ENCODE measurements at places on chromosomes 4 and X.

- no peak for DNase-seq
These were observed 19.1 kb downstream of the PF4 start for GRCh38 chr4:73962724-73963123.

DNA sequence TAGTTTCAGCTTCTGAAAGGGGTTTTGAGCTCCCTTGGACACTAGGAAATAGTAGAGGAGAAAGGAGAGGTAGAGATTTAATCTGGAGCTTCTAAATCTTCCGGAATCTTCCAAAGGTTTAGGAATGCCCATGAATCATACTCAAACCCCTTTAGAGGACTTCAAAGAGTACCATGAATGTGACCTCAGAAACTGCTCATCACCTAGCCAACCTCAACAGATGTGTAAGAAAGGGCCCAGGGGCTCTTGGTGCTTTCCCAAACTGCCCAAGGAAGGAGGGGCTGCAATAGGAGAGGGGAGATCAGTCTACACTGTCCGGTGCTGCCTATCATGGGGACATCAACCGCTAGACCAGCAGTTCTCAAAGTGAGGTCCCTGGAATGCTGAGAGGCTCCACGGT lies 109.1 kb downstream of the RBM47 start:
- DNase-seq: no peak

GRCh38 chrX:15675490-15675921 lies 10.9 kb upstream of the CLTRN start:
- peak; percentile 66 for DNase-seq

DNA sequence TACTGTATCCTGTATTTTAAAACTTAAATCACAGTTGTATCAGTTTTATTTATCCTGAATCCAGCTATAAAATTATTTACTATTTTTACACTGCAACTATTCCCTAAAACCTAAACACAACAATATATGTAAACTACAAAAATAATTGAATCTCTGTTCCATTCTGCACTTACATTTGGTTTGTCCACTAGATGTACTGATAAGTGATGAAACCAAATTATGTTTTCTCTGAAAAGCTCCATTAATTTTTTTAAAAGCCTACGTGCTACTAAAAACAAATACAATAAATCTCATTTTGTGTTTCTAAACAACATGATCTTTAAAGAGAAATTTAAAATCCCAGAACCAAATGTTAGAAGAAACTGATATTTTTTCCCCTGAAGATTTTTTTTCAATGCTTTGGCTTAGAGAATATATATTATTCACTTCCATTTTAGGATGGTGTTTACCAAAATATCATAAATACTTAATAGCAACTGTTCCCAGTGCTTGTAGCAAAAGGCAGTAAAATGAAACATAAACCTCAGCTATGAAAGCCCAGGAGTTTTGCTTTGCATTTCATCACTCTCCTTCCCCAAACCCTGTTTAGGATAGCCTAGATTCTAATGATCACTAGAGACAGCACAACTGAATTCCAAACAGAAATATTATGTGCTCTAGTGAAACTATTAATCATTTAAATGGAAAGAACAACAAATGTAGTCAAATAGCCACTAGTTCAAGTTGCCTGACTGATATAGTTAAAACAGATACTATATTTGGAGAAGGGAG lies 19.7 kb downstream of the ANTXR2 start:
- no peak for DNase-seq

- DNase-seq: no peak
These were observed 165.9 kb downstream of the PJA1 start for GRCh38 chrX:68999356-68999755.

DNA sequence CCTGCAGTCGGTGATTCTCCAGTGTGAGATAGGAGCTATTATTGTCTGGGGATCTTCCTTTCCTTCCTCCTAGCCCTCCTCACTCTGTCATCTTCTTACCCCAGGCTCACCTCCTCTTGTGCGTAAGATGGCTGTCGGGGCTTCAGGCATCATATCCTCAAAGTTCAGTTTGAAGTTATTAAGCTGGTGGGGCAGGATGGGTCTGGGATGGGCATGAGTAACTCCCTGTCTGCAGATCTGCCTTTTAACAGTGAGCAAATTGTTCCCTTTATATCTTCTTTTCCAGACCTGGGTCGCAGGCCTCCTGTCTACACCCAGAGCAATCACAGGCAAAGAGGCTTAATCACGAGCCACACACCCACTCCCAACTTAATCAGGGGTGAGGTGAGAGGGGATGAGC lies 900 bp upstream of the MTMR1 start:
- DNase-seq: no peak

GRCh38 chr4:130812117-130812765 lies 1716.3 kb downstream of the C4orf33 start:
- DNase-seq: no peak

DNA sequence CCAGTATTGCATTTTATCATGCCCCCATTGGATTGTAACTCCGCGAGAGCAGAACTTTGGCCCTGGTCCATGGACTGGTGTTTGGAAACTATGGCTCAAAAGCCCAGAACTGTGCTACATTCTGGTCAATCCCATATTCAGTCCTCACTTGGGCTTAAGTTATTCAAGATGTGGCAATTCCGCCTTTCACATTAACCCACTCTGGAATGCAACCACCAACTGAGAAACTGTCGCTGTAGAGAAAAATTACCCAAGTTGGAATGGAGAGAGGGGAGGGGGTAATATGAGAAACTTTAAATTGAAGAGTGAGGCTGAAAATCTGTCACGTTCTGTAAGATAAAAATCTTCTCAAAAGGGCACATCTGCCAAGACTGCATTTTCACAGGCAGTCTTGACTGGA lies 189.6 kb upstream of the NHS start:
- no peak for DNase-seq

DNA sequence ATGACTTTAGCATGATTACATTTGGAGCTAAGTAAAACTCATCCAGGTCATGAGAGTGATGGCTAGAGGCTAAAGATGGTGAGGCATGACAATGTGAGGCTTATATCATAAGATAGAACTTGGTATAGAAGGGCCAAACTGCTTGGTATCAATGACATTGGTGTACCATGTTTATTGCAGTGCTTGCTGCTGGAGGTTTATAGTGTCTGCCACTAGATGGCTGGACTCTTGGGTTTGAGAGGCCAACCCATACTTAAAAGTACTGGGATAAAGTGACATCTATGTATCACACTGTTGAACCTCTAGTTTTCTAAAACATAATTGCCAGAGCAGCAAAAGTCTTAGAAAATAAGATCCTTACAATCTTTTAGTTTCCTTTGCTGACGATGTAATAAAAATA lies 83.0 kb upstream of the TACR3 start:
- DNase-seq: no peak

- no peak for DNase-seq
These were observed 21.9 kb downstream of the TXK start for GRCh38 chr4:48112017-48112667.

DNA sequence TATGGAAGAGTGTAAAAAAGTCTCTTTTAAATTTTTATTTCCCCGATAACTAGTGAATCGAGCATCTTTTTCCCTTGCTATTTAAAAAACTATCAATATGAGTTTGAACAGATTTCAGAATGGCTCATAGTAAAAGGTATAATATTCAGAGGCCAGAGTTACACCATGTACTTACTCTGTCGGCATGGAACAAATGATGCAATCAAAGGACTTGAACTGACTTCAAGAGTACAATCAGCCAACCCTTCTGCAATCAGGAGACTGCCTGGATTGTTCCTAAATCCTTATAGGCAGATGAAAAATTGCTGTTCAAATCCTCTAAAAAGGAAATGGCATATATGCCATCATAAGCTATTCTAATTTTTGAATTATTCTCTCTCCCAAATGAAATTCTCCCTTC lies 273.3 kb downstream of the SH2D1A start:
- DNase-seq: no peak

DNA sequence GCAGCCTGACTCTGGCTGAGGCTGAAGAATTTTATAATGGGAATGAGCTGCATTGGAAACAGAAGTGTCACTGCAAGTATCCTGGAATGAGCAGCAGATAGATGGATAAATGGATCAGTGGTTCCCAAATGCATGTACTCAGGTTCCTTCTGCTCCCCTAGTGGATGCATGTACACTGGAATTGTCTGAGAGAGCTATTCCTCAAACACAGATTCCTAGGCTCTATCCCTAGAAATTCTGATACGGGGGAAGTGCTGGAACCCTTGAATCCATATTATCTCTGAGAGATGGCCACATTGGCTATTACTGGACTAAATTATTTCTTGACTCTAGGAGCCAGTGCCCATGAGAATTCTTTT lies 64.8 kb downstream of the TMEM131L start:
- DNase-seq: no peak

DNA sequence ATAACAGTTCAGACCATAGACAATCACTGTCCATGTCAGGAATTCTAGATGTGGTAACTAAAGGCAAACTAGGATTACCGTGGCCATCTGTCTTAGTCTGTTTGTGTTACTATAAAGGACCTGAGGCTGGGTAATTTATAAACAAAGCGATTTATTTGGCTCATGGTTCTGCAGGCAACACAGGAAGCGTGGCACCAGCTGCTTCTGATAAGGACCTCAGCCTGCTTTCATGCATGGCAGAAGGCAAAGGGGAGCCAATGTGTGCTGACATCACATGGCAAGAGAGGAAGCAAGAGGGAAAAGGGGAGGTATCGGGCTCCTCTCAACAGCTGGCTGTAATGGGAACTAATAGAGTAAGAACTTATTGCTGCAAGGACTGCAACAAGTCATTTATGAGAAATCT lies 376.7 kb downstream of the GPM6A start:
- no peak for DNase-seq

- no peak for DNase-seq
These were observed 478.4 kb upstream of the ADGRL3 start for GRCh38 chr4:60721685-60722084.

DNA sequence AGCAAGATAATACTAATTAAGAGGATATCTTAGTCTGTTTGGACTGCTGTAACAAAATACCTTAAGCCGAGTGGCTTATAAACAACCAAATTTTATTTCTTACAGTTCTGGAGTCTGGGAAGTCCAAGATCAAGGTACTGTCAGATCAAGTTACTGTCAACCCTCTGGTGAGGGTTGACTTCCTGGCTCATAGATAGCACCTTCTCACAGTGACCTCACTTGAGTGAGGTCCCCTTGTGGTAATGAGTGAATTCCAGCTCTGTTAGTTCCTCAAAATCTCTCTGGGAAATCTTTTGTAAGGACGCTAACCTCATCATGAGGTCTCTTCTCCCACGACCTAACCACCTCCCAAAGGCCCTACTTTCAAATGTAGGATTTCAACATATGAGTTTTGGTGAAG lies 36.9 kb upstream of the ADGRA3 start:
- DNase-seq: no peak

- no peak for DNase-seq
These were observed 8.1 kb upstream of the HCCS start for GRCh38 chrX:11103006-11103405.

DNA sequence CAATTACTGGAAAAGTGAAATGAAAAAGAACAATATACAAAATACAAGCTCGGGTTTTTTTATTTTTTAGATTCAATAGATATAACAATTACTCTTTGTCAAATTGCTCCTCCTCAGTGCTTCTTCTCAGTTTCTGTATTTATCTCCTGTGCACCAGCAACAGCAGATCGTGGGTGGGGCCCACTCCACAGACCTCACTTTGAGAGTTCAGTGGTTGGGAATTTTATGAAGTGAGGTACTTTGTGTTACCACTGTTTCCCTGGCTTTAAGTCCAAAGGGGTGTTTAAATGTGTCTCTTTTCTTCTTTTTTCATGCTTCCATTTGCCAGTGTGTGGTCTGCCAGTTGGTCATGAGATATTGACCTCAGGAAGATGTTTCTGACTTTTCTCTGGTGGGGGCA lies 54.4 kb downstream of the KIT start:
- no peak for DNase-seq

GRCh38 chrX:70508296-70508911 lies 63.8 kb downstream of the DLG3 start:
- peak; percentile 19 for DNase-seq

GRCh38 chr4:25654031-25654970 lies 1.4 kb upstream of the SLC34A2 start:
- DNase-seq: no peak

- no peak for DNase-seq
These were observed 384.3 kb downstream of the GPM6A start for GRCh38 chr4:175427751-175428150.

- DNase-seq: no peak
These were observed 396.0 kb downstream of the PDGFC start for GRCh38 chr4:156575430-156576073.

DNA sequence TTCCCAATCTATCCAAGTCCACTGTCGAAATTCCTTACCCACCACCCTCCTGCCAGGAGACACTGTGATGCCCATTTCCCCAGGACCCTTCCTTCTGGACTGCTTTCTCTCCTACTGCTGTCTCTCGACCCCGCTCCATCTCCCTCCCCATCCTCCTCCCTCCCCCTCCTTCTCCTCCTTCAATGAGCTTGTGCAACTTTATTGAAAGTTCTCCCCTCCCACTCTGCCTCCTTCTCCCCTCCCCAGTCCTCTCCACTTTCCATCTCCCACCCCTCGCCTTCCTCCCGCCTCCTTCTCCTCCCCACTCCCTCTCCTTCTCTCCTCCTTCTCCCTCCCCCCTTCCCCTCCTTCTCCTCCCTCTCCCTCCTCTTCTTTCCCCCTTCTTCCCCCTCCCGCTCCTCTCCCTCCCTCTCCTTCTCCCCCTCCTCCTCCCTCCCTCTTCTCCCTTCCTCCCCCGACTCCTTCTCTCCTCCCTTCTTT lies 116.6 kb upstream of the FAT1 start:
- DNase-seq: no peak

- DNase-seq: no peak
These were observed 19.7 kb upstream of the SCRG1 start for GRCh38 chr4:173418639-173419038.

- peak; percentile 65 for DNase-seq
These were observed 128.5 kb downstream of the LARP7 start for GRCh38 chr4:112765317-112765974.

- no peak for DNase-seq
These were observed 199.3 kb downstream of the BMPR1B start for GRCh38 chr4:94957030-94957429.

DNA sequence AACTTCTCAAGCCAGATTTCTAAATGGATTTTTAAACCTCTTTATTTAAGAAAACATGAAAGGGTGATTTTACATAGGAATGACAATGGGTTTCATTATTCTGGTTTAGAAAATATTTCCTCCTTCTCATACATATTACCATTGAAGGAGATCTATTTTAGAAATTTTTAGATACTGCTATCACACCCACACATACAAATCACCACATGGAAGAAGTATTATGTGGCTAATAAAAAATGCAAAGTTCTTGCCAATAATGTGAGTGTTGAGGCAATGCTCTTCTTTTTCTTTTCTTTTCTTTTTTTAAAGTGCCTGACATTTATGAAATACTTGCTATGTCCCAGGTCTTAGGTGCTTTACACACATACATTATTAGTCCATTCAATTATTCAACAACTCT lies 6.8 kb downstream of the STAP1 start:
- DNase-seq: no peak

DNA sequence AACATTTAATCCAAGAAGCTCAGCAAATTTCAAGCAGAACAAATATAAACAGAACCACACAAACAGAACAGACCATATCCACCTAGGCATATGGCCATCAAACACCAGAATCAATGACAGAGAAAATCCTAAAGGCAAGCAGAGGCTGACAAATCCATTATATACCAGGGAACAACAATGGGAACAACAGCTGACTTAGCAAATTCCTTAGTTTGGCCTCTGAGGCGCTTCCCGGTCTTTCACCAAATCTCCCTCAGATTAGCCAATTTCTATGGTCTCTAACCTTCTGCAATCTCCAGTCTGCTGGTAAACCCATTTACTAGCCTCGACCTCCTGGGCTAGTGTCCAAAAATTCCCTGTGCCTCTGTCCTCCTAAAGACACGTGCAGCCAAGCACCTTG lies 59.2 kb downstream of the GPR143 start:
- no peak for DNase-seq

All from HTR-8/SVneo (cell line).